ENCODE measurements at places on chromosomes 5 and 9.

GRCh38 chr5:57432876-57433275 is 49.7 kb downstream of the ACTBL2 start:
- DNase-seq: no peak

GRCh38 chr5:164326219-164326618 is 820.8 kb downstream of the MAT2B start:
- DNase-seq: no peak

DNA sequence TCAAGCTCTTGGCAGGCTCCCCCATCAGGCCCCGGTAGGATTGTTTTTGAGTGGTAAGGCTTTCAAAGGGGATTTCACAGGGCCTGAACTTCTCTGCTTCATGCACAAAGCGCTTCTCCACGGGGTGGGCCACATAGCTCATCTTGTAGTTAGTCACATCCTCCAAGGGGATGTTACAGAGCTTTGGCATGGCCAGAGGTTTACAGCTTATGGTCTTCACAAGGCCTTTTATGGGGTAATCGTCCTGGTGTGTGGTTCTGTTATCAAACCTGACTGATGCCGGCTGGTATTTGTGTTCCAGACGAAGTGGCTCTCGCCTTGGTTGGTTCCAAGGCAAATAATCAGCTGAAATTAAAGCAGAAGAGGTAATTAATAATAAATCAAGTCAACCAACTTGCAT is 104.3 kb downstream of the SAXO1 start:
- DNase-seq: no peak

- no peak for DNase-seq
Measured at GRCh38 chr9:98132806-98133631, 14.0 kb upstream of the TRIM14 start.

DNA sequence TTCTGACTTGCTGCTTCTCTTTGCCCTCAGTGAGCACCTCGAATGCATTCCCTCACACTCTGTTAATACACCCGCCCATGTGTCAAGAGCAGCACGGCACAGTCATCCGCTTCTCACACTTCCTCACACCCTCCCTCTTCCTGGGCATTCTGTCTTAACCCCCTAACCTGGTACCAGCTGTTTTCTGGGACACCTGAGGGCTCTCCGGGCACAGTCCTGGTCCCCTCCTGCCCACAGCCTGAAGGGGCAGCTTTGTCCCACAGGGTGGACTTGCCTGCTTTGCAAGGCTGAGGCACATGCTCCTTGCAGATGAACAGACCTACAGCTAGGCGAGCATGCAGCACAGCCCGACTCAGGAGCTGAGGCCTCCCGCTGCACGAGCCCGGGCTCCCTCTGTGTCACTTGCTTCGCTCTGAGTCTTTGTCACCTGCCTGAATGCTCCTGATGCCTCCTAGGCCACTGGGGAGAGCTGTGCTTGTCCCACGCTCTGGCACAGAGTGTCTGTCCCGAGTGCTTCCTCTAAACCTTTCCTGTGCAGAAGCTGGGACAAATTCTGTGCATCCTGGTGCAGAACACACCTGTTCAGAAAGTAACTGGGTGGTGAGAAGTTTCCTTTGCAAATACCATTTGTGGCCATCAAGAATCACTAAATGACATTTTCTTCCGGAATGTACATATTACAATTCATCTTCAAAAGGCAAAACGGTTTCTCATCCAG is 47.8 kb downstream of the AHRR start:
- no peak for DNase-seq

DNA sequence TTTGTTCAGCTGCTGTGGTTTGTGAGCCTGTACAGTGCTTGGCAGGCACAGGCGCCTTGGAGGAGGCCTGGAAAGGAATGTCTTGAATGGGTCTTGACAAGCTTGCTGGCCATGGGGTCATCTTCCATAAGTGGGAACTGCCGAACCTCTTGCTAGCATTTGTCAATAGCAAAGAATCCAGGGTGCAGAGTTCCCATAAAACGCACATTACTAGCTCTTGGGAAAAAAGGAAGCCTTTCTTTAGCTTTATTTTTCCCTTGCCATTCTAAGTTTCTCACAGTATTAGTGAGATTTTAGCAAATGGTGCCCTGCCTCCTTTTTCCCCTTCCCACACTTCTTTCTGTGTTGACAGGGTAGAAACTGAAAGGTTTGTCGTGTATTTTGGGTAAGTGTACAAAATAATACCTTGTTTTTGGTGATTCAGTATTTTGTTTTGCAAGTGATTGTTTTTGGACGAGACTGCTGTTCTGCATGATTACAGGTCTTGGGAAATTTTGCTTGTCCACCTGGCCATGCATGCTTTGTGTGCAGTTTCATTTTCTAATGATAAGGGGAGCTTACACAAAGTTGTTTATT is 82.0 kb downstream of the ADGRV1 start:
- DNase-seq: no peak

DNA sequence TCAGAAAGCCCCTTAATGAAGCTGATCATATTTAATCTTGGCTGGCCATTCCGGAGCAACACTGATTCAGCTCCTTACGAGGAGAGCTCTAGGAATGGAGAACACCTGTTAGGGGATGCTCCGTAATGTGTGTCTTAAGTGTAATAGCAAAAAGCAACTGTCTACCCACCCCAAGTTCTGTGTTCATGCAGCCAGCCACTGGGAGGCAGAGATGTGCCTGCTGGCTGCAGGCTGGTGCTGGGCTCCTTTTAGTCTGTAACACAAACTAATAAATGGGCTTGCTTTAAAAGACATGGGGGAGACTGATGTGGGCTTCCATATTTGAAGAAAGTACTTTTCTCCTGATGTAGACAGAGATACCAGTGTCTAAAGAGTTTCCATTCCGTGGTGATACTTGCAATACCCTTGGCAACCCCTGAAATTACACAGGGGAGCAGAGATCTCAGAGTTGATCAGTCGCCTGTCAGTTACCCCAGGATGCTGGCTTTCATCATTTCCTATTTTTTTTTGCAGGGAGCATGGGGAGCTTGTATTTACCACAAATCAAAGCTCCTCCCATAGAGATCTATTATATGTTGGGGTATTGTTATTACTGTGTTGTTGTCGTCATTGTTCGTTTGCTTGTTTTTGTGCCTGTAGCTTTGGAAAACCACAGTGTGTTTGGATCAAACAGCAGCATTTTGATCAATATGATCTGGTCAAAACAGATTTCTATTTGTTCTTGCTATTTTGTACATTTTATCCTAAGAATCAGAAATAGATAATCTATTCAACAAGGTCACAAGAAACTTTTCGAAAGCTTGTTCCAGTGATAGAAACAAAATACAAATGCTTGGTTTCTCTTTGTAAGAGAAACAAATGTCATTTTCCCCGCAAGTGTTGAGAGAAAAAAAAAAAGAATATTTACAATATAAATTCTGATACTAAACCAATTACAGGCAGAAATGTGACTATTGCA is 65.8 kb downstream of the MTX3 start:
- DNase-seq: no peak

DNA sequence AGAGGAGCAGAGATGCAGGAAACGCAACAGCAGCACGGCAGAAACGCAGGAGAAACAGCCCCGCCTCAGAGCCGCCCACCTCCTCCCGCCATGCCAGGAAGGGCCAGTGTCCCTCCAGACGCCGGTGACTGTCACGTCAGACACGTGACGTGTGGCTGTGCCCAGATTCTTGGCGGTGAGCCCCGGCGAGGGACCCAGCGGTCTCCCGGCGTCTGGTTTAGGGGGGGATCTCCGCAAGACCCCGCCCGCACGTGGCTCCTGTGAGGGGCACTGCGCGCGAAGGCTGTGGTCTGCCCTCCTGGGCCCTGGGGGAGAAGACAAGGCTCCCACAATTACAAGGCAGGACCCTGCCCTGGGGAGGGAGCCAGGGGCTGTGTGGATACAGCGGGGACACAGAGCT is 2.4 kb upstream of the LCN8 start:
- no peak for DNase-seq

GRCh38 chr5:130966990-130967525 is 198.0 kb downstream of the HINT1 start:
- no peak for DNase-seq

DNA sequence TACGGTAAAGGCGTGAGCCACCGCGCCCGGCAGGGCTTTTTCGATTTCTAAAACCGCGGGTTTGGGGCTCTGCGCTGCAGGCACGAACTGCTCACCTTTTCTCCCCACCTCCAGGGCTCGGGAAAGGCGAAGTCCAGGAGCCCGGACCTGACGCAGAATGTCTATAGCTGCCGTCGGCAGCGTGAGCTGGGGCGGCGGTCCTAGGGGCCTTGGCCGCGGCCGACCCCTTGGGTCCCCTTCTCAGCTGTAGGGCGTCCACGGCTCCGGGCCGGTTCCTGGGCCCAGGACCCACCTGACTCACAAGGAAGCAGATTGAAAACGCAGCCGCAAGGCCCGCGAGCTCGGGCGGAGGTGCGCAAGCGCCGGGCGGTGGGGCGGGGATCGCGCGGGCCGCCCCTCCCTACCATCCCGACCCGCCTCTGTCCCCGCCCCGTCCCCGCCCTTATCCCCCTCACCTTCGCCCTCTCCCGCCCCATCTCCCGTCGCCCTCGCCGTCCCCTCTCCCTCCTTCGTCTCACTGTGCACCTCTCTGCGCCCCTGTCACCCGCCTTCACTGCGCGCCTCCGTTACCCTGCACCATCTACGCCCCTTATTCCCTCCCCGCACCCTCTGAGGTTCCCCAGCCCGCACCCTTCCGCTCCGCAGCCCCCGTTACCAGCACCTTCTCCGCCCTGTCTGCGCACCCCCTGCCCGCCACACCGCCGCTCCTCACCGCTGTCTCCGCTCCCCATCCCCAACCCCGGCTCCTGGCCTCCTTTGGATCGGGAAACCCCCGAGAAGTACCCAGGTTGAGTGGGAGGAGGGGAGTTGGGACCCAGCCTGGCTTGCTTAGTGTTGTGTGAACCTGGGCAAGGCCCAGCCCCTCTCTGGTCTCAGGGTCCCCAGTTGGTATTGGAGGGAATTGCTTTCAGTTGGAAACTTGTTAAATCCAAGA is at the start of gene HDHD3:
HDHD3 (minus strand) TSS at position 353 of the 934 bp plus-strand sequence. CDS start 2,632 bp downstream, outside the sequence.
- no peak for DNase-seq

- DNase-seq: no peak
Measured at GRCh38 chr9:107637421-107638420, 148.2 kb upstream of the KLF4 start.

DNA sequence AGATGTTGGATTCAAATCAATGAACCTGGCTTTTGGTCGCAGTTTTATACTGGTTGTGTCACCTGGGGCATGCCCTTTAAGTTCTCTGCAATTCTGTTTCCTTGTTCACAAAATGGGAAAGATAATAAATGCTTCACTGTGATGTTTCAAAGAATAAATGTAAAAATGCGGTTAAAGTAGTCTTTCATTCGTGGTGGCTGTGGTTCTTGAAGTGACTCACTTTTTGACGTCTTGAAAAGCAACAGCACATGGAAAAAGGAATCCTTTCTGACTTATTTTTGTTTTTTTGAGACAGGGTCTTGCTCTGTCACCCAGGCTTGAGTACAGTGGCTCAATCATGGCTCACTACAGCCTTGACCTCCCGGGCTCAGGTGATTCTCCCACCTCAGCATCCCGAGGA is 88.4 kb upstream of the SLIT3 start:
- no peak for DNase-seq

DNA sequence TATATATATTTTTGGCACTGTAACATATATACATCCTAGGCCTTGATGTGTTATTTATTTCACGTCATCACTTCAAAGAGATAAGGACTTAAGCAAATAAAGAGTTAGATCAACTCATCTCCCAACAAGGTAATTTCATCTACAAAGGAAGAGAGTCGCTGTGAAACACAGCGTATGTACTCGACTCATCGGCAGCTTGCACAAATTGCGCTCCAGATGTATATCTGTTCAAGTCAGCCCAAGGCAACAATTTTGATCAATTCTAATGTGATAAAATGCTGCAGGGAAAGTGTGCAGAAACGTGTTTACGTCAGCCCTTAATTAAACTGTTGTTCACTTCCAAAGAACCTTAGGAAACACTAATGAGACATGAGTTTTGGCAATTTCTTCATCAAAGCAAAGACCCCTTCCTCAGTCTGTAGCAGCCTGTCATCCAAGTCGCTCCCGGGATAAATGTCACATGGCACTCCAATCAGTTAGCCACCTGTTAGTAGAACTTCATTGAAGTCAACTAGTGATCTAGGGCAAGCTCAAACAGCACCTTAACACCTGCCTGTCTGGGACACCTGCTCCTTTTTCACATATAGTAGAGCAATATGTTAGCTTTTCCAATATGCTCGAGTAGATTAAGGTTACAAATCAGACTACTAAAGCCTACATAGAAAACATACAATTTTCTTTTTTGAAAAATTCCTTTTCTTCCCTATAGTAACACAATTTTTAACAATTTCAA is 182.4 kb downstream of the NFIB start:
- DNase-seq: no peak

DNA sequence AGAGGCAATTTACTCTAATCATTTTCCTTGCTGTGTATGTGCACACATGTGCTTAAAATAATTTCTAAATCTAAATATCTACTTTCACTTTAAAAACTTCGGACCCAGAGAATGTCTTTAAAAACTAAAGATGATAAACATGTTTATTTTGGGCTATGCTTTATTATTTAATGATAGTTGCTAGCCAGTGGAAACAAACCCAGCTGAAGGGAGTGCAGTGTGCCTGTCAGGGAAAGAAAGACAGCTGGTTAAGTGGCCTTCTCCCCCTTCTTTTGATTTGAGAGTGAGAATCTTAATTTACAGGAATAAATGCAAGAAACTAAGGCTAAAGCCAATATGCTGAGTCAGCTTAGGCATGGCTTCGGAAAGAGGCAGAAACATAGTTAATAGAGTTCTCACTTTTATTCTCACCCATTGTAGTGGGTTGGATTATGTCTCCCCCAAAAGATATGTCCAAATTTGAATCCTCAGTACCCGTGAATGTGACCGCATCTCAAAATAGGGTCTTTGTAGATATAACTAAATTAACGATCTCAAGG is 111.4 kb downstream of the DCP2 start:
- DNase-seq: no peak

DNA sequence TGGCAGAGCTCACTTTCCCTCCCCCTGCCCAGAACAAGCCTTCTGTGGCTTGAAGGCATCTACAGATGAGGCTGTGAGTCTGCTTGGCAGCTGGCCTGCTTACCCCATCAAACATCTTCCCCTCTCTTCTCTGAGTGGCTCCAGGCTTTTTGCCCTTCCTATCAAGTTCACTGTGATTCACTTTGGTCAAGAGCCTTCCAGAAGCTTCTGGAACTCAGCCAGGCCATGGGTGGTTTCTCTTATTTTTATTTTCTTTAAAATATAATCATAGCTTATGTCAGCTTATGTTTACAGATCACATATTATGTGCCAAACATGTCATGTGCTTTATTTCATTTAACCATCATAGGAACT is 267.0 kb downstream of the SEC61B start:
- no peak for DNase-seq

- no peak for DNase-seq
Measured at GRCh38 chr5:103607346-103607745, 44.8 kb upstream of the NUDT12 start.

- DNase-seq: no peak
Measured at GRCh38 chr5:61623401-61624069, 291.5 kb downstream of the ZSWIM6 start.

DNA sequence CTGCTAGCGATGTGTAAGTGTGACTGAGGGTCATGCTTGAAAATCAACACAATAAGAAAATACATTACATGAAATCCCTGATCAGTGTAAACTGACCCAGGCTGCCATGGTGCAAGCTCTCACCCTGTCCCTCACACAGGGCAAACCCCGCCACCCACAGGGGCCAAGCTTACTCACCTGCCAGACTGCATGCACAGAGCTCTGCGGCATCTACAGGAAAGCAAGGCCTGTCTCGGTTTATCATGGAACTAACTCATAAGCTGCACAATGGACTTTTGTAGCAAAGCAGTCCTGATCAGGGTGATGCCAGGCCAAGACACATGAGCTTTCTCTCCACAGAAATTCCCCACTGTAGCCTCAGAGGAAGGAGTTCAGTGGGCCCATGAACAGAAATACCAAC is 9.7 kb downstream of the IPPK start:
- no peak for DNase-seq

GRCh38 chr9:129140397-129141065 is 29.3 kb downstream of the PTPA start:
- no peak for DNase-seq

Measured in epithelial cell of prostate (primary cell).